GM23248 (cell line): ENCODE measurements at places on chromosomes 16 and 17. TPM values are rescaled to one million over a fixed set of nuclear protein-coding genes. Genes with fewer than 3 reads are reported as not detected.

DNA sequence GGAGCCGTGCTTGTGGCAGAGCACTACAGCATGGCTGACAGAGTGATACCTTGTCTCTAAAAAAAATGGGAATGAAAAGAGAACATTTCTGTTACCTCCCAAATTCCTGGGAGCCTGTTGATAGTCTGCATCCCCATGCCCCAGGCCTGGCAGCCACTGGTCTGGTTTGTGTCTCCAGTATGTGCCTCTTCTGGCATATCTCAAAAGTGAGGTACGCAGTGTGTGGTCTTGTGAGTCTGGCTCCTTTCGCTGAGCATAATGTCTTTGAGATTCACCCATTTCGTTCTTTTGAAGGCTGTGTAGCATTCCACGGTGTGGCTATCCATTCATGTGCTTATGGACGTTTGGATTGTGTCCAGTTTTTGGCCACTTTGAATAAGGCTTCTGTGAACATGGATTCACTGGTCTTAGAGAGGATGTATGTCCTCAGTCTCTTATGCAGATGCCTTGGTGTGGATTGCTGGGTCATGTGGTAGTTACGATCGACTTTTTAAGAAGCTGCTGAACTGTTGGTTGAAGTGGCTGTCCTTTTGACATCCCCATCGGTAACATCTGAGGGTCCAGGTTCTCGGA is 39.1 kb downstream of the PRMT7 start:
- H3K27ac ChIP-seq: no peak overlapping the region
- H3K27me3 ChIP-seq: no peaks in the 10 kb centered on the region
- H3K4me1 ChIP-seq: no peaks in the 10 kb centered on the region

- no peaks in the 10 kb centered on the region for H3K27me3 ChIP-seq
- H3K27ac ChIP-seq: no peak overlapping the region
- DNase-seq: peak; percentile 75
- peaks cover 21% of the 10 kb centered on the region for H3K4me1 ChIP-seq
Observed at GRCh38 chr17:7557775-7558543, 591 bp upstream of the TNFSF13 start.

Gene STXBP4
- 4.6 and 5.9 TPM in 2 replicates for total RNA-seq

Gene CRYM
- not detected in 2 replicates for total RNA-seq

- H3K4me1 ChIP-seq: no peaks in the 10 kb centered on the region
- no peaks in the 10 kb centered on the region for H3K27me3 ChIP-seq
- H3K4me3 ChIP-seq: no peak overlapping the region
- H3K36me3 ChIP-seq: no peaks in the 10 kb centered on the region
- no peak overlapping the region for H3K27ac ChIP-seq
Observed at GRCh38 chr16:31678649-31679325, 151.1 kb downstream of the AHSP start.

GRCh38 chr17:38707678-38708351 is 2.7 kb downstream of the MLLT6 start:
- H3K27ac ChIP-seq: no peak overlapping the region
- H3K4me1 ChIP-seq: 0 out of 2 replicates have a peak, but pooled peaks cover 6% of the 10 kb centered on the region
- H3K27me3 ChIP-seq: no peaks in the 10 kb centered on the region
- no peak overlapping the region for H3K4me3 ChIP-seq
- no peaks in the 10 kb centered on the region for H3K36me3 ChIP-seq

Gene YBX2
- 0.22 TPM in 1 of 2 replicates, not detected in the other for total RNA-seq

DNA sequence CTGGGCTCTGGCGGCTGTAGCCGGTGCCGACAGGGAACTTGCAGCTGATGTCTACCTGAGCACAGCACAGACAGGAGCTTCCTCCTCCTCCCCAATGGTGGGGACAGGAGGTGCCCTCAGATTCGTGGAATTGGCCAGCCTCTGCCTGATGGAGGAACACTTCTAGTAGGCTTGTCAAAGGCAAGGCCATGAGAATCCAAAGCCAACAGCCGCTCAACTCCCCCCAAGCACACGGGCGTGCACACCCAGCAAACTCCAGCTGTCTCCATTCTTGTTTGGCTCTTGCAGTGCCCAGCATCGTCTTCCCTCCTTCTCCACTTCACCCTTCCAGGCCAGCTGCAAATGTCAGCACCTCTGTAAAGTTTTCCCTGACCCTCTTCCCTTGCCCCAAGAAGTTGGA is 35.1 kb downstream of the SCNN1G start:
- H3K36me3 ChIP-seq: no peaks in the 10 kb centered on the region
- H3K27ac ChIP-seq: no peak overlapping the region
- no peaks in the 10 kb centered on the region for H3K4me1 ChIP-seq
- no peak overlapping the region for H3K4me3 ChIP-seq

DNA sequence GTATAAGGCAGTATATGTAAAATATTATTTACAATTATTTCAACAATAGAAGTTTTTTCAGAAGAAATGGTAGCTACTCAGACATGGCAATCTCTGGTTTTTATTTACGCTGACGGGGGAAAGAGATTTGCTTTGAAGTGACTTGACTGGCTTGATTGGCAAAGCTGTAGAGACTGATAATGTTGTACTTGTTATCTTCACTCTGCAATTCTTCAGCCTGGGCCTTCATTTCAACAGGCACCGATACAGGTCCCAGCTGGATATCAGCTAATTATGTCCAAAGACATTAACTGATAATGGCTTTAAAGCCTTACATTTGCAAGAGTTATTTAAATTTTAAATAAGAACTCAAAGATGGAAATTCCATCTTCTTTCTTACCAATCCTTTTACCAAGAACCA is 151.4 kb upstream of the HS3ST3A1 start:
- no peak for DNase-seq
- H3K4me1 ChIP-seq: peaks cover 8% of the 10 kb centered on the region; the same call in 1 of the 2 replicates
- no peaks in the 10 kb centered on the region for H3K27me3 ChIP-seq
- no peak overlapping the region for H3K4me3 ChIP-seq
- H3K27ac ChIP-seq: no peak overlapping the region
- H3K36me3 ChIP-seq: no peaks in the 10 kb centered on the region

DNA sequence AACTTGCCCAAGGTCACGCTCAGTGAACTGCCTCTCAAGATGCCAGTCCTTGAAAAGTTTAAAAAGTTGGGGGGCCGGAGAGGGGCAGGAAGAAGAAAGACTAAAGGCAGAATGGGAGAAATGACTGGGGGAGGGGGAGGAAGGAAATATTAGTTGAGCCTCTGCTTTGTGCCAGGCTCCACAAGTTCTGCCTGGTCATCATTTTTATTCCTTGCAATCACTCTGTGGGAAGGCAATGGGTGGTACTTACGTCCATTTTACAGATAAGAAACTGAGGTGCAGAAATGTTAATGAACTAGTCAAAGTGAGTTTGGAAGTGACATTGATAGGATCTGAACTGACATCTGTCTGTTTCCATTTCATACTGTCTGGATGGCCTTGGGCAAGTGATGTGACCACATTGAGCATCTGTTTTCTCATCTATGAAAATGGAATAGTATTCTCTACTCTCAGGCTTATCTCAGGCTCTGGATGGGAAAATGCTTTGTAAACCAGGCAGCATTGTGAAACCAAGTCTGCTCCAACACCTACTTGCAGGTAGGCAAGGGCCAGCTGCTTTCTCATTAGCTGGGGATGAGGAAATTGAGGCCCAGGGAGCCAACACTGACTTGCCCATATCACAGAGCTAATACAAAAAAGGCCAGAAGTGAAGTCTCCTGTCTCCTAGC is 19.2 kb downstream of the ASIC2 start:
- no peak overlapping the region for H3K27ac ChIP-seq
- 0 out of 2 replicates have a peak, but pooled peaks cover 7% of the 10 kb centered on the region for H3K27me3 ChIP-seq
- peaks cover 12% of the 10 kb centered on the region for H3K4me1 ChIP-seq
- DNase-seq: no peak
- H3K4me3 ChIP-seq: no peak overlapping the region

- no peaks in the 10 kb centered on the region for H3K27me3 ChIP-seq
- H3K4me3 ChIP-seq: no peak overlapping the region
- H3K36me3 ChIP-seq: no peaks in the 10 kb centered on the region
Observed at GRCh38 chr16:10314811-10315210, 71.0 kb upstream of the ATF7IP2 start.

- H3K27me3 ChIP-seq: no peaks in the 10 kb centered on the region
- DNase-seq: peak; percentile 7
- H3K27ac ChIP-seq: no peak overlapping the region
Observed at GRCh38 chr17:20896153-20896649, 146.6 kb downstream of the USP22 start.

Gene PTGES3L
- total RNA-seq: not detected in 2 replicates

Gene AGRP
- not detected in 2 replicates for total RNA-seq

Gene CNGB1
- total RNA-seq: not detected in 2 replicates

GRCh38 chr16:8729779-8730334 is 55.4 kb downstream of the ABAT start:
- no peaks in the 10 kb centered on the region for H3K27me3 ChIP-seq
- no peak overlapping the region for H3K27ac ChIP-seq
- no peak for DNase-seq
- H3K4me3 ChIP-seq: no peak overlapping the region
- H3K36me3 ChIP-seq: no peaks in the 10 kb centered on the region

Gene AIPL1
- total RNA-seq: not detected in 2 replicates

- no peaks in the 10 kb centered on the region for H3K4me1 ChIP-seq
- no peak for DNase-seq
- no peak overlapping the region for H3K27ac ChIP-seq
- peaks cover 20% of the 10 kb centered on the region for H3K27me3 ChIP-seq
- no peaks in the 10 kb centered on the region for H3K36me3 ChIP-seq
Observed at GRCh38 chr17:48809182-48809581, 7.8 kb downstream of the TTLL6 start.

Gene ALDOC
- total RNA-seq: 36.4 and 47.3 TPM in 2 replicates

DNA sequence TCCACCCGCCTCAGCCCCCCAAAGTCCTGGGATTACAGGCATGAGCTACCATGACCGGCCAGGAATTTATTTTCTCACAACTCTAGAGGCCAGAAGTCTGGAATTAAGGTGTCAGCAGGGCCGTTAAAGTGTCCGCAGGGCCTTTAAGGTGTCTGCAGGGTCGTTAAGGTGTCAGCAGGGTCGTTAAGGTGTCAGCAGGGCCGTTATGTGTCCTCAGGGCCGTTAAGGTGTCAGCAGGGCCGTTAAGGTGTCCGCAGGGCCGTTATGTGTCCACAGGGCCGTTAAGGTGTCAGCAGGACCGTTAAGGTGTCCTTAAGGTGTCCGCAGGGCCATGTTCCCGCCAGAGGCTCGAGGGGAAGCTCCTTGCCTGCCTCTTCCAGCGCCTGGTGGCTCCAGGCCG is 125.2 kb downstream of the RAP1GAP2 start:
- no peak for DNase-seq
- H3K27me3 ChIP-seq: no peaks in the 10 kb centered on the region
- no peak overlapping the region for H3K27ac ChIP-seq
- peaks cover 15% of the 10 kb centered on the region for H3K4me1 ChIP-seq
- no peaks in the 10 kb centered on the region for H3K36me3 ChIP-seq

DNA sequence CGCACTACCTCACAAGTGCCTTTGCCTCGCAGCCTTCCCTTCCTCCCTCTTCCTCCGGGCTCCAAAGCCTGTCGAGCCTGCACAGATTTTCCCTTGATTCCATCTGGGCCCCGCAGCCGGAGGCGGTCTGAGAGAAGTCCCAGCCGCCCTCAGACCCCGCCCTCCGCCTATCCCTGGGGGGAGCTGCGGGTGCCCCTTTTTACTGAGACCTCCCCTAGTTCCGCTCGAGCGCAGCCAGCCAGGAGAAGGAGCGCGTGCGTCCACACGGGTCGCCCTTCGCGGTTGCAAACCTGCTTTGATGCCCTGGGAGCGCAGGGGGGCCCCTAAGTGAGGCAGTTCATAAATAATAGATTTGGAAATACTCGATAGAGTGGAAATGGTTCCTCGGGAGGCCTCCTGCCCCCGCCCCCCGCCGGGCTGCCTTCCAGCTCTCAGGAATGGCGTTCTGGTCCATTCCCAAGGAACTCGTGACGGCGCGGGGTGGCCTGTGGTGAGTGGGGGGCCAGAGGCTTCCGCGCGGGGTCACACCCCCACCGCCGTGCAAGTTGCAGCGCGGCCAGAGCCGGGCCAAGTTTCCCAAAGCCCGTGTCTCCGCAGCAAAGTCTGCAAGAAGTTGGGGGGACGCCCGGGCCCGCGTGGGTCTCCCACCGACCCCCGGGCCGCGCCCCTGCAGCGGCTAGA is 610 bp downstream of the C16orf74 start:
- no peaks in the 10 kb centered on the region for H3K36me3 ChIP-seq
- peak; percentile 52 for DNase-seq
- H3K4me1 ChIP-seq: peaks cover 13% of the 10 kb centered on the region
- no peak overlapping the region for H3K27ac ChIP-seq

DNA sequence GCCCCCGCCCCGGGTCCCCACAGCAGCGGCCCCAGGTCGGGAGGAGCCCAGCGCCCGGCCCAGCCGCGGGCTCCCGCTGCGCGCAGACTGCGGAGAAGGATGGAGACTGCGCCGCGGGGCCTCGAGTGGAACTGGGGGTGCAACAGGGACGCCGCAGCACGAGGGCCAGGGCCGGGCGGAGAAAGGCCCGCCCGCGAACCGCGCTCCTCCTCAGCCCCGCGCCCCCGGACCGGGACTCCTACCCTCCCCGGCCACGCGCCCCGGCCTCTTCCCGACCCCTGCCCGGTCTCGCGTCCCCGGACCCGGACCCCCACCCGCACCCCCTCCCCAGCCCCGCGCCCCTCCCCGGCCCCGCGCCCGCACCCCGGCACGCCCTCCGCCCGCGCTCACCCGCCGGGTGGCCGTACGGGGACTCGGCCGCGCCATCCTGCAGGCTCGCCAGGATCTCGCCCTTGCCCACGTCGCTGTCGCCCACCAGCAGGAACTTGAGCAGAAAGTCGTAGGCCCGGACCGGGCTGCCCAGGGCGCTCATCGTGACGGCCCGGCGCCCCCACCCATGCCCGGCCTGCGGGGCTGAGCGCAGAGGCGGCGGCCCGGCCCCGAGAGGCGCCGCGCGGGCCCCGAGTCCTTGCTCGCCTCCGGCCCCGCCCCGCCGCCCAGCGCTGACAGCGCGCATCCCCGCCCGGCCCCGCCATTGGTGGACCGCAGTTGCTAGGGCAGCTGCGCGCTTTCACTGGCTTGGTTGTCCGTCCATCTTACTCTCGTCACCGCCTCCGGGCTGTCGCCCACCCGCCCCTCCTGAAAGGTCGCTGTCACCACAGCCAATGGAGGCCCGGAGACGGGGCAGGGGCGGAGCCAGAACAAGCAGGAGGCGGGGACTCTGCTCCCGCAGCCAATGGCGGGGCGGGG is at the start of gene RAB40B:
TSS of gene RAB40B (minus strand) at position 634 of the 909 bp plus-strand sequence. CDS start at position 532, 102 bp downstream.
- H3K27ac ChIP-seq: peak within 1 kb of the TSS; percentile 28; the same call in 1 of the 2 replicates
- no peaks in the 10 kb centered on the region for H3K4me1 ChIP-seq
- peak; percentile 99 for DNase-seq

DNA sequence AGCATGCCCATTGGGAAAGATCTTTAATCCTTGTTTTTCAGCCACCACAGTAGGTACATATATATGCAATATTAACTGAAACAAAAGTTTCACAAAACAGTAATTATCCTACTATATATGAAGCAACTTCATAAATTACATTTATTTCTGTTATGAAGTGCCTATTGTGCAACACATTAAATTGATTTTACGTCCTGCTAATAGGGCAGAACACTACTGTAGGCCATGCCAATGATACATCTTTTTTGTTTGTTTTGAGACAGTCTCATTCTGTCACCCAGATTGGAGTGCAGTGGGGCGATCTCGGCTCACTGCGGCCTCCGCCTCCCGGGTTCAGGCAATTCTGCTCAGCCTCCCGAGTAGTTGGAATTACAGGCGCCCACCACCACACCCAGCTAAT is 29.1 kb downstream of the SF3B3 start:
- peaks cover 32% of the 10 kb centered on the region for H3K4me1 ChIP-seq
- peak overlapping the region; percentile 85 for H3K27ac ChIP-seq

- no peak overlapping the region for H3K27ac ChIP-seq
- no peak for DNase-seq
- no peaks in the 10 kb centered on the region for H3K36me3 ChIP-seq
- peaks cover 39% of the 10 kb centered on the region for H3K4me1 ChIP-seq
- H3K4me3 ChIP-seq: no peak overlapping the region
Observed at GRCh38 chr17:81402530-81402941, 7.3 kb downstream of the BAHCC1 start.
